ENCODE measurements at places on chromosomes 5 and 9.

GRCh38 chr9:69549310-69550202 is 122.6 kb downstream of the APBA1 start:
- no peak for DNase-seq

GRCh38 chr9:78871086-78871451 is 574.1 kb downstream of the PSAT1 start:
- DNase-seq = no peak

- no peak for DNase-seq
These were observed 168.1 kb downstream of the ROR2 start for GRCh38 chr9:91781906-91782305.

GRCh38 chr5:147072622-147073021 is 162.2 kb upstream of the STK32A start:
- no peak for DNase-seq

GRCh38 chr5:8473827-8474568 is 605.0 kb downstream of the MTRR start:
- DNase-seq = no peak

GRCh38 chr9:133108794-133109641 is 12.0 kb downstream of the RALGDS start:
- peak; percentile 13 for DNase-seq

GRCh38 chr5:50445296-50445949 is 4.3 kb upstream of the EMB start:
- peak; percentile 43 for DNase-seq

GRCh38 chr5:134459491-134459890 is 47.8 kb upstream of the CDKN2AIPNL start:
- DNase-seq = no peak

DNA sequence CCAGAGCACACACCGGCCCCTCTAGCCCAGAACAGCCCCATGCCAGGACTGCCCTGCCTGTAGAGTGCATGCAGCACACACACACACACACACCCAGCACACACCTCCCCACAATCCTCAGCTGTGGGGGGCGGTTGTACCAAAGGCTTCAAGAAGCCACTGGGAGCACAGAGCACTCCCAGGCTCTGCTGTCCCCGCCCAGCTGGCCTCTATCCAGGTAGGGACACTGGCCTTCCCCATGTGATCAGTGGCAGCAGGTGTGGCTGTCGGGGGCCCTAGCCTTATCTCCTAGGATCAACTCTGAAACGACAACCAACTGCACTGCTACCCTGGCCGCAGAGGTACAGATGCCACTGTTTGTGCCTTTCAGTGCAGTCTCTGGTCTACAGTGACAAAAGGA is 2.0 kb downstream of the ANAPC2 start:
- no peak for DNase-seq

- DNase-seq = no peak
These were observed 46.0 kb downstream of the CDO1 start for GRCh38 chr5:115770466-115770865.

GRCh38 chr9:81293651-81294050 is 395.7 kb downstream of the TLE1 start:
- DNase-seq = no peak

GRCh38 chr9:84439250-84439649 is 98.7 kb upstream of the SLC28A3 start:
- no peak for DNase-seq

- no peak for DNase-seq
These were observed 150.9 kb upstream of the DMRT1 start for GRCh38 chr9:690517-691111.

DNA sequence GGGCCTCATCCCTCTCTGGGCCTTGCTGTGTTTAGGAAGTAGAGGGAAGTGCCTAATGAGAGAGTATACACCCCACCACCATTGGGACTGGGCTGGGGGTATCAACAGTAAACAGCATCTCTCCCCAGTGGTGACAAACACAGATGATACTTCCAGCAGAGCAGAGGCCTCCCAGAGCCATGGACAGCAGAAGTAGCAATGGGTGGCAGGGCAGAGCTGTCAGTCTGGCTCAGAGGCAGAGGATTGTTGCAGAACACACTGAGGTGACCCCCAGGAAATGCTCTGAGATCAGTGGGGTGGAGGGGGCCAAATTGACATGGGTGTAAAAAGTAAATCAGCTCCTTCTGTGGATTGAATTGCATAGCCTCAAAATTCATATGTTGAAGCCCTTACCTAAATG is 12.1 kb upstream of the P4HA2 start:
- no peak for DNase-seq

GRCh38 chr5:52727020-52727419 is 60.7 kb upstream of the ITGA1 start:
- DNase-seq = no peak

DNA sequence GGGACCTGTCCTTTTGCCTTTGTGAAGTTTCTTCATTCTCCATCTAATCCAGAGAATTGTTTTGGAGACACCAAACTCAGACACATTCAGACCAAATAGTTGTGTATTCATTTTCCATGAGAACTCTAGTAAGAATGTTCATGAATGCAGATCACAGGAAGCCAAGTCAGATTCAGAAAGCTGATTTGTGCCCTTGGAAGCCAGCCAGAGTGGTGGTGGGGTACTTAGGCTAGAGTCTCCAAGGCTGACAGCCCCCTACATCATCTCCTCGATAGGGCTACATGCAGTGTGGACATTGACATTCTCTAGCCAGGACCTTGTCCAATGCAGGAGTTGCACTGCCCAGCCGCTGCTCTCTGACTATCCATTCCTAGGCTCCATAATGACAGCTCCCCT is 137.6 kb downstream of the UGCG start:
- DNase-seq = no peak

DNA sequence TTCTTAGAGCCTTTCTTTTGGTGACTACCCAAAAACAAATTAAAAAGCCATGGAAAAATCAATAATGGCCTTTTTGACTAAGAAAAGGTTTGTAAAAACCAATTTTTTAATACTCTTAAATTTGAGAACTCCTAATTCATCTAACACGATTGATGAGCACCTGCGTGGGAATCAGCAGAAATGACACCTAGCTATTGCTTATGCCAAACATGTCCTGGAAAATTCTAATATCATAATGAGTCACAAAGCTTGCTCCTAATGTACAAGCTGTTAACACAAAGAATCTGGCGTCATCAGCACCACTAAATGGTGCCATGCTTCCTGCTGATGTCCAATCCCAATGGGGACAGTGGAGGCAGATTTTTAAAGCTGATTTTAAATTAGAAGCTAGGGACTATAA is 146.2 kb upstream of the LRRTM2 start:
- DNase-seq = no peak

DNA sequence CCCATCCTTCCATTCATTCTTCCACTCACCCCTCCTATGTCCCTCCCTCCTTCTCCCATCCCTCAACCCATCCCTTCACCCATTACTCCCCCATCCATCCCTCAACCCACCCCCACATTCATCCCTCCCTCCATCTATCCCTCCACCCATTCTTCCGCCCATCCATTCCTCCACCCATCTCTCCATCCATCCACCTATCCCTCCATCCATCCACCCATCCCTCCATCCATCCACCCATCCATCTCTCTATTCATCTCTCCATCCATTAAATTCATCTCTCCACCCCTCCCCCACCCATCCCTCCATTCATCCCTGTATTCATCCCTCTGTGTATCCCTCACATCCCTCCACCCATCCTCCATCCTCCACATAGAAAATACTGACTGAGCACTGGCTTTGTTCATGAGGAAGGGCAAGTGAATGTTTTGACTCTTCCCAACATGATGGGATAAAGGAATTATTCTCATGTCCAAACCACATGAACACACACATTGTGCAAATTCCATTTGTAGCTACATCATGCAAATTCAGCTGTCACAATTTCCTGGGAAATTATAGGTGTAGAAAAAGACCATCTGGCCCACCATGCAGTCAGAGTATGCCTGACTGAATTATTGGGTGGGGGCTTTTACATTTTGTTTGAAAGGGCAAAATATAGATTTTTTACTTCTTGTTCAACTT is 6.9 kb upstream of the VAV2 start:
- DNase-seq = no peak

- DNase-seq = no peak
These were observed 147.0 kb downstream of the GLIS3 start for GRCh38 chr9:4152876-4153275.

DNA sequence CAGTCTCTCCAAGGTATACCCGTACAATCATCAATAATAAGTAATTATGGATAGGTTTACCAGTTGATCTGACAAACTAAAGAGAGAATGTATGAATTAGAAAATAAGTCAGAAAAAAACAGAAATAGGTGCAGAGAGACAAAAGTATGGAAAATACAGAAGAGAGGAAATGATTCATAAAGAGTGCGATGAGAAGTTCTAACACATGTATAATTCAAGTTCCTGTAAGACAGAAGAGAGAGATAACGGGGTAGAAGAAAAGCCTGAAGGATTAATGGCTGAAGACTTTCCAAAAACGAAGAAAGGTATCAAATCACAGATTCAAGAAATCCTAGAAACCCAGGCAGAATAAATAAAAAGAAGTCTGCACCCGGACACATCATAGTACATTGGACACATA is 16.2 kb upstream of the SMU1 start:
- DNase-seq = no peak

DNA sequence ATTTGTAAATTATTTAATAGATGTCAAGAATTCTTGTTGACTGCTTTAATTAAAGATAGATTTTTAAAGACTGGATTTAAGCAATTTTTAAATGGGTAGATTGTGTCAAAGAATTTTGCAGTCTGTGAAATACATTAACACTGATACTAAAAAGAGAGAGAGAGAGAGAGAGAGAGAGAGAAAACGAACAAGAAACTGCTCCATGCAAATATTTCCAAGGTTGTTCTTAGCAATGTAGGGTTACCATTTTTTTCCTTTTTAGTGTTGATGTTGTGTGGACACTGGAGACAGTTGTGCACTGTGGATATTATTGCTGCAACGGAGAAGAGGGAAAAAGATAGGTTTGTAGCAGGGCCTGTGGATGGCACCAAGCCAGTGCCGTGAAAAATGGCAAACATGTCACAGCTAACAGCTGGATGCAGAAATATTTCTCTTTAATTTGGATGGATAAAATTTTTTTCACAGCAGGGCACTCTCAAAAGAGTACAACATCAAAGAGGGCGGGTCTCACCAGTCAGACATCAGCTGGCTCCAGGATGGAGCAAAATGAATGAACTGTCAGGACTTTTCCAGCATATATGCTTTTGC is 58.2 kb downstream of the PRDM6 start:
- DNase-seq = no peak

- no peak for DNase-seq
These were observed 627.4 kb downstream of the TLR4 start for GRCh38 chr9:118331622-118332045.

DNA sequence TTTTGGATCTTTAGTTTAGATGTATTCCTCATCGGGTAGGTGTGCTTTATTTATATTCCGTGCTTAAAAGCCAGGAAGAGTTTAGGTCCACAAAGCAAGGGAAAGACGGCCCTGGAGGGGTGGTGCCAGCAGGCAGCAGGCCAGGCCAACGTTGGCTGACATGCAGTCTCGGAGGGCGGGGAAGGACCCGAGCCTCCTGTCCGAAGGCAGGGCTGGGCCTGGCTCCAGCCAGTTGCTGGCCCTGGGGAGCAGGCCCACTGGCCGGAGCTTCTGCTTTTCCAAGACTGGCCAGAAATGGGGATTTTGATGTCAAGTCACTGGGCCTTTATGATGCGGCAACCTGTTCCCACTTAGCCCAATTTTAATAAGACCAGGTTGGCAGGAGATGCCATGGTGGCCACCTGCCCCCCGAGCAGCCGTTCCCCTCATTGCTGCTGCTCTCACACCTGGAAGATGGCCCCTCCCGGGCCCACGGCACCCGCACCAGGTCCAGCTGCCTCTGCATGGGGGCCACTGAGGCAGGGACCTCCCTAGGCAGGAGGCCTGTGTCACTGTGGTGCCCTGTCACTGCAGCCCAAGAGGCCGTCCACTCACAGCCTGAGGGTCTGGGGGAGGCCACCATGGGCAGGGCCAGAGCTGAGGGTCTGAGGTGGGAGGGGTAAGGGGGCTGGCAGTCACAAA is 23.2 kb downstream of the LPCAT1 start:
- no peak for DNase-seq
